D721Med (cell line): ENCODE measurements at places on chromosomes 1 and 21.

DNA sequence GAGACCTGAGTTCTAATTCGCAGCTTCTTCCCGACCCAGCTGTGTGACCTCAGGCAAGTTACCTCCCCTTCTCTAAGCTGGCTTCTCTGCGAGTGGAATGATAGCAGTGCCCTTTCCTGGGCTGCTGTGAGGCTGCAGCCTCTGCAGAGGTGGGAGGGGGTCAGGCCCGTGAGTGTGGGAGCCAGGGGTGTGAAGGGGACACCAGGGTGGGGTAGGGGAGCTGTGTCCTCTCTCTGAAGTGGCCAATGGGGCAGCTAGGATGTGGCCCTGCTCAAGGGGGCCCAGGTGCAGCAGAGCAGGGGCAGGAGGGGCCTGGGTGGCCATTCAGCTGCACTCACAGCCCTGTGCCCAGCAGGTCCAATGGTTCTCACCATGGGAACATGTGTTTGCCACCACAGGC lies 24.5 kb downstream of the DMRTB1 start:
- no peak for DNase-seq

DNA sequence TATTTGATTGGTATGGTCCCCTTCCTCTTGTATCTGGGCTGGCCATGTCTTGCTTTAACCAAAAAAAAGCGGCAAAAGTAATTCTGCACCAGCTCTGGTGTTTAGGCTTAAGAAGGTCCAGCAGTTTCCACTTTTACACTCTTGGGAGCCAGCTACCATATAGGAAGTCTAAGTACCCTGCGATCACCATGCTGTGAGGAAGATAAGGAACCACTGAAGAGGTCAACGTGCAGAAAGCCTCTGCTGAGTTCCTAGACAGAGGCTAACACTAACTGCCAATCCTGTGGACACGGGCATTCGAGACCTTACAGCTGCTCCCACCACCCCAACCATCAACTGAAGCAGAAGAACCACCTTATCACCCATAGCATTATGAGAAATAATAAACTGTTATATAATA lies 331.4 kb downstream of the VAV3 start:
- no peak for DNase-seq

- no peak for DNase-seq
Measured at GRCh38 chr1:2311184-2312032, 79.9 kb downstream of the MORN1 start.

- no peak for DNase-seq
Measured at GRCh38 chr21:45152265-45152746, 77.9 kb downstream of the ADARB1 start.

DNA sequence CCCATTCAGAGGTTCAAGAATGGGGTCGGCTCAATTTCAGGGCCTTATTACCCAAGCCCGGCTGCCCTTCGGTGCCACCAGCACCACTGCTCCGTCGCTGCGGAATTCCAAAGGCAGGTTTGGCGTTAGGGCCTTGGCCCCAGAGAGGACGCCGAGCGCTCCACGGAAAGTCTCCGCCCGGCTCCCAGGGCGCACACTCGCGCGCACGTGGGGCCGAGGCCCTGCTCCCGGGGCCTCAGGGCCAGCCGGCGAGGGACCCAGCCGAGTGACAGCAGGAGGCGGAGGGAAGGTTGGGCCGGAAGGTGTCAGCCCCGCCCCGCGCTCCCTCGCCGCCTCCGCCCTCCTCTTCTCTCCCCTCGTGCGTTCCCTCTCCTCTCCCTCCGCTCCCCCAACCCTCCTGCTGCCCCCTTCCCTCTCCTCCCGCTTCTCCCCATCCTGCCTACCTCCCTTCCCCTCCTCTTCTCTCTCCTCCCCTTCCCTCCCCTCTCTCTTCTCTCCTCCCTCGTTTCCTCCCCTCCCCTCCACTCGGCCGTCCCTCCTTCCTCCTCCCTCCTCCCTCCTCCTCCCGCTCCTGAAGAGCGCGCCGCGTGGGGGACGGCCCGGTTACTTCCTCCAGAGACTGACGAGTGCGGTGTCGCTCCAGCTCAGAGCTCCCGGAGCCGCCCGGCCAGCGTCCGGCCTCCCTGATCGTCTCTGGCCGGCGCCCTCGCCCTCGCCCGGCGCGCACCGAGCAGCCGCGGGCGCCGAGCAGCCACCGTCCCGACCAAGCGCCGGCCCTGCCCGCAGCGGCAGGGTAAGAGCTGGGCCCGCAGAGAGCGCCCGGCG lies at the start of gene ETS2:
ETS2 (plus strand) TSS at position 602 of the 825 bp plus-strand sequence. CDS start 4,106 bp downstream, outside the sequence.
- DNase-seq = peak; percentile 74

- no peak for DNase-seq
Measured at GRCh38 chr1:156486421-156487344, 13.9 kb downstream of the MEF2D start.

GRCh38 chr1:234040446-234041317 lies 136.2 kb downstream of the SLC35F3 start:
- no peak for DNase-seq

DNA sequence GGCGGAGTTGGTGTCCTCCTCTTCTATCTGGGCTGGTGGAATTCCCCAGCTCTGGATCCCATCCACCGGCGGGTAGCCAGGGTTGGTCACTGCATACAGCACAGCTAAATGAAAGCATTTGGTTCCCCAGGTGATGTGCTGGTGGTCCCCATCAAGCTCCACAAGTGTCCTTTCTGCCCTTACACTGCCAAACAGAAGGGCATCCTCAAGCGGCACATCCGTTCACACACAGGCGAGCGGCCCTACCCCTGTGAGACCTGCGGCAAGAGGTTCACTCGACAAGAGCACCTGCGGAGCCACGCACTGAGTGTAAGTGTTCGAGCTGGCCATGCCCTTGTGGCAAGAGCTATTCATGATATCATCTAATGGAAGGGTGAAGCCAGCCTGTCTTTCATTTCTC lies 15.9 kb downstream of the ZBTB8B start:
- no peak for DNase-seq

GRCh38 chr1:214516434-214517326 lies 34.7 kb downstream of the PTPN14 start:
- no peak for DNase-seq

DNA sequence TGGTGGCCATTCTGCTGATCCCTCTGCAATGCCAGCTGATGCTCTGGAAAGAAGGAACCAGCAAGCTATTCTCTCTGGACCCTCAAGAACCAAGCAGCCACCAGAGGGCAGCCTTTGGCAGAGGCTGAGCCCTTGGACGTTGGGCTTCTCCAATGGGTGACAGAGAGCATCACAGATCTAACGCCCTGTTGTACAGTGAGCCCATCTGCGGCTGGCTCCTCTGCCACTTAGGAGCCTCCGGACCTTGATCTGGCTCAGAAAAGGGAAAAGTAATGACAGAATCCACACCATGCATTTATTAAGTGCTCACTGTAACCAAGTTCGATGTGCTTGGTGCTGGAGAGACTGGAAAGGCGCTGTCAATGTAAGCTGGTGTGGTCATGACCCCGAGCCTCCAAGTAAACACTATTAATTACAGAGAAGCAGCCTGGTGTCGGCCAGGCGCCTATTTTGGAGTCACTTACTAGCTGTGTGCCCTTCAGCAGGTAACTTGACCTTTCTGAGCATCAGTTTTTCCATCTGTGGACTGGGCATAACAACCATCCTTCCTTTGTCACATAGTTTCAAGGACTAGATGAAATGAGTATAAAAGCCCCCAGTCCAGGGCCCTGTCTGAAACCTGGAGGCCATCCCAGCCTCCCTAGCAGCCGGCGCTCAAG lies 34.9 kb downstream of the ECE1 start:
- DNase-seq = no peak

- no peak for DNase-seq
Measured at GRCh38 chr1:99623554-99623953, 22.4 kb upstream of the PALMD start.

- DNase-seq = no peak
Measured at GRCh38 chr1:89908672-89909436, 86.1 kb upstream of the ZNF326 start.

DNA sequence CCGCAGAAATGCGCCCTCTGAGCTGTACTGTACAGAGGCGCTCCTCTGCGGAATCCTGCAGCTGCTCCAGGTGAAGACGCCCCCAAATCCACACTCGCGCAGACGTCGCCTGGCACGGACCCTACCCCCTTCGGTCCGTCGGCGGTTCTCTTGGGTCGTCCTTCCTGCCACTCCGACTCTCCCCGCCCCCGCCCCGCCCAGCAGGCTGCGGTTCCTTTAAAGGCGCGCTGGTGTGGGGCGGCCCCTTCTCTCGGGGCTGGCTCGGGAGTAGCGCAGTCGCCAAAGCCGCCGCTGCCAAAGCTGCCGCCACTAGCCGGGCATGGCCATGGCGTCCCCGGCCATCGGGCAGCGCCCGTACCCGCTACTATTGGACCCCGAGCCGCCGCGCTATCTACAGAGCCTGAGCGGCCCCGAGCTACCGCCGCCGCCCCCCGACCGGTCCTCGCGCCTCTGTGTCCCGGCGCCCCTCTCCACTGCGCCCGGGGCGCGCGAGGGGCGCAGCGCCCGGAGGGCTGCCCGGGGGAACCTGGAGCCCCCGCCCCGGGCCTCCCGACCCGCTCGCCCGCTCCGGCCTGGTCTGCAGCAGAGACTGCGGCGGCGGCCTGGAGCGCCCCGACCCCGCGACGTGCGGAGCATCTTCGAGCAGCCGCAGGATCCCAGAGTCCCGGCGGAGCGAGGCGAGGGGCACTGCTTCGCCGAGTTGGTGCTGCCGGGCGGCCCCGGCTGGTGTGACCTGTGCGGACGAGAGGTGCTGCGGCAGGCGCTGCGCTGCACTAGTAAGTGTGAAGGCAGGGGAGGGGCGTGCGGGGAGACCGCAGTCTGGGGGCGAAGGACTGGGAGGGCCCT lies at the start of gene RASSF5:
RASSF5 (plus strand) TSS at position 248 of the 846 bp plus-strand sequence; CDS start at position 320, 72 bp downstream.
- DNase-seq = no peak

- no peak for DNase-seq
Measured at GRCh38 chr21:34157521-34157920, 84.1 kb downstream of the MRPS6 start.

DNA sequence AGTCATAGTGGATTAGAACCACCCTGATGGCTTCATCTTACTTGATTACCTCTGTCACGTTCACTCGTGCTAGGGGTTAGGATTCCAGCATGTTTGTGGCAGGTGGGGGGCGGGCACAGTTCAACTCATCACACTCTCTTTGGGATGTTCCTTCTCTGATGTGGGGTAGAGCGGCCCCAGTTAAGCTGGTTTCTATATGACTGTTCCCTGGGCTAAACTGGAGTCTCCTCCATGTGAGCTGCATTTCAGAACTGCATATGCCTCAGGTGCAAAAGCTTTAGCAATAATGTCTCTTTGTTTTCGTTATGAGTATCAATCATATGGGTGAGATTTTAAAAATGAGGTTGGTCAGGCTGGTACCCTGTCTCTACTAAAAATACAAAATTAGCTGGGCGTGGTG lies 393.2 kb downstream of the RPS6KC1 start:
- DNase-seq = no peak

GRCh38 chr1:55055084-55055882 lies 15.9 kb downstream of the PCSK9 start:
- DNase-seq = peak; percentile 2

DNA sequence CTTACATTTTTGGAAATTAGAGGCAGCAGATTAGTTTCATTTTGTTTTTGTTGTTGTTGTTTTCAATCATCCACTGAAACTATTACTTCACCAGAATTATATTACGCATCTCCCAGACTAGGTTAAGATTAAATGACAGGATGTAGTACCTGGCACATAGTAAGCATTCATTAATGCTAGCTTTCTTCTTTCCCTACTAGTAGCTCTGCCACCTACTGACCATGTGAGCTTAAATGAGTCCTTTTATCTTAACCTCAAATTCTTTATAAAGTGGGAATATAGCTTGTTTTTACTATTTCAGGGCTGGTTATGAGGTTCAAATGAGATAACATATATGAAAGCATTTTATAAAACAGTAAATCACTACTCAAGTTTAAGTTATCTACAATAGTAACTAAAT lies 10.2 kb upstream of the ASPM start:
- no peak for DNase-seq

GRCh38 chr1:167430134-167430848 lies 88.0 kb downstream of the CD247 start:
- no peak for DNase-seq

DNA sequence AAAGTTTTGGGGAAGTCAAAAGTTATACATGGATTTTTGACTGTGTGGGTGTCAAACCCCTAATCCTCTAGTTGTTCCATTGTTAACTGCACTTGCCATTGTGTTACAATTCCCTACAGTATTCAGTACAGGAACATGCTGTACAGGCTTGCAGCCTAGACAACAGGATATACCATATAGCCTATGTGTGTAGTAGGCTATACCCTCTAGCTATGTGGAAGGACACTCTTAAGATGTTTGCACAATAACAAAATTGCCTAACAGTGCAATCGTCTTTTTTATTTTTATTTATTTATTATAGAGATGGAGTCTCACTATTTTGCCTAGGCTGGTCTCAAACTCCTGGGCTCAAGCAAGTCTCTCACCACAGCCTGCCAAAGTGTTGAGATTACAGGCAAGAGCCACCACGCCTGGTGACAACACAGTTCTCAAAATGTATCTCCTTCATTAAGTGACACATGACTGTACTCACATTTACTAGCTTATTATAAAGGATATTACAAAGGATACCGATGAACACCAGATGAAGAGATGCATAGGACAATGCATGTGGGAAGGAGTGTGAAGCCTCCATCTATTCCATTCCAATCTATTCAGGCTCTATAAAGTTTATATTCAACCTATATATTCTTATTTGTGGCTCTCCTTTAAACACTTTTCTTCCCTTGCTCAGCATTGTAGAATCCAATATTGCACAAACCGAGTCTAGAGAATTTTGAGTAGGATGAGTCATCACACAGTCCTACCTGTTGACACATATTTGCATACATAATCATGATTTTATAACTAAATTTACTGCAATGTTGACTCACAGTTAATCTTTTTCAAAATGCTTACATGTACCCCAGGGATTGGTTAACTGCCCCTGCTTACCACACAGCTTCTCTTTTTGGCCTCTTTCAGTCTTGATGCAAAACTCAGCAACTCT lies 28.4 kb upstream of the CEP350 start:
- DNase-seq = no peak

DNA sequence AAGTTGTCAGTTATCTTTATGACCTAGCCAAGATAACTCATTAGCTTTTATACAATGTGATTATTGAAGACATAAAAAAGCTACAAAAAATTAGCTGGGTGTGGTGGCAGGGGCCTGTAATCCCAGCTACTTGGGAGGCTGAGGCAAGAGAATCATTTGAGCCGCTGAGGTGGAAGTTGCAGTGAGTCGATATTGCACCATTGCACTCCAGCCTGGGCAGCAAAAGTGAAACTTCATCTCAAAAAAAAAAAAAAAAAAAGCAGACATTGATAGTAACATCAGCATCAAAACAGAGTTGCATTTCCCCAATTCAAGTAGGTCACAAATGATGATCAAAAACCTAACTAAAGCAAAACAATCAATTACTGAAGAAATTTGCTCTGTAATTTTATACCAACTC lies 191.4 kb downstream of the PTGER3 start:
- no peak for DNase-seq

DNA sequence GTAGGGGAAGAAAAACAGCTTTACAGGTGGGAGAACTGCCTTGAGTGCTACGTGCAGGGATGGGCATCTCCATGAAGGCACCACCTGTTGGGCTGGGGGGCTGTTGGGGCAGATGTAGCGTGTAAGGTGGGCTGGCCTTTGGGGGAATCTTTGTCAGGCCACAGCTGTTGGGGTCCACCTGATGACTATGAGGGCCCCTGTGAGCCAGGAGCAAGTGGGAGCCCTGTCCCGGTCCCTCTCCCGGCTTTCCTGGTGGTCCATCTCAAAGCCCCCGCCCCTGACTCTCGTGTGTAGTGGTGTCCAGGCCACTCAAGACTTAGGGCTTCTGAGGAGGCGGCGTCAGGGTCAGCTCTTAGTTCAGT lies 13.5 kb downstream of the SLC37A1 start:
- DNase-seq = no peak

GRCh38 chr1:181353526-181353925 lies 129.8 kb upstream of the CACNA1E start:
- DNase-seq = no peak
